ENCODE measurements at places on chromosomes 7 and 10.

DNA sequence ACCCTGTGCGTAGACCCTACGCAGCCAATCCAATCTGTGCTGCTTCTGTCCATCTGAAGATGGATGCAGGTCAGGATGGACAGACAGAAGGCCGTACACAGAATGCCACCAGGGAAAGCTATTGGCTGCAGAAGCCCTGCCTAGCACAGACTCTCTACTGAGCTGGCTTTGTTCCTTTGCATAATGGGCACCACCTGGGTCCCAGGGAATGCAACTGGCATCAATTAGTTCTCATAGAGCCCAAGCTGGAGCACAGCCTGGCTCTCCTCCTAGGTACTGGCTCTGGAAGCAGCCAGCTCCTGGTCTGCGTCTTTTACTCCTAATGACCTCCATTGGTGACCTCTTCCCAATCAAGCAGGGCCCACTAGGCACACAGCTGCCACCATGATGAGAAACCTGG is 26.8 kb upstream of the CACUL1 start:
- DNase-seq = no peak

- DNase-seq = no peak
Measured at GRCh38 chr7:152178405-152179058, 153.1 kb downstream of the GALNT11 start.

- no peak for DNase-seq
Measured at GRCh38 chr10:59068581-59069191, 107.8 kb upstream of the PHYHIPL start.

- no peak for DNase-seq
Measured at GRCh38 chr10:16470747-16471146, 33.9 kb downstream of the PTER start.

DNA sequence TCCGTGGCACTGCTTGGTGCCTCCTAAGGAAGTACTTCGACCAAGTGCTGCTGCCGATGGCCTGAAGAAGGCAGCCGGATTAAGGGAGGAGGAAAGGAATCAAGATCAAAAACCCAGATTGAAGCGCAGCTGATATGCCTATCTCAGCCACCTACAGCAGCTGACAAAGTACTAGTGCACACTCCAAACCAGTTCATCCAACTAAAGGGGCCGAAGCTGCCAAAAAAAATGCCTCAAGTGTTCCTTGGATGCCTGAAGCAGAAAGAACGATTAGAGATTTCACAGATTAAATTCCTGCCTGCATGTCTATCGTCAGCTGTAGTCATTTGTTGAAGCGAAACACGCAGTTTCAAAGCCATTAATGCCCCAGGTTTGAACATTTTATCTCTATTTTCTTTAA is 65.7 kb downstream of the TNRC18 start:
- no peak for DNase-seq

- no peak for DNase-seq
Measured at GRCh38 chr7:55488804-55489340, 83.4 kb downstream of the VOPP1 start.

DNA sequence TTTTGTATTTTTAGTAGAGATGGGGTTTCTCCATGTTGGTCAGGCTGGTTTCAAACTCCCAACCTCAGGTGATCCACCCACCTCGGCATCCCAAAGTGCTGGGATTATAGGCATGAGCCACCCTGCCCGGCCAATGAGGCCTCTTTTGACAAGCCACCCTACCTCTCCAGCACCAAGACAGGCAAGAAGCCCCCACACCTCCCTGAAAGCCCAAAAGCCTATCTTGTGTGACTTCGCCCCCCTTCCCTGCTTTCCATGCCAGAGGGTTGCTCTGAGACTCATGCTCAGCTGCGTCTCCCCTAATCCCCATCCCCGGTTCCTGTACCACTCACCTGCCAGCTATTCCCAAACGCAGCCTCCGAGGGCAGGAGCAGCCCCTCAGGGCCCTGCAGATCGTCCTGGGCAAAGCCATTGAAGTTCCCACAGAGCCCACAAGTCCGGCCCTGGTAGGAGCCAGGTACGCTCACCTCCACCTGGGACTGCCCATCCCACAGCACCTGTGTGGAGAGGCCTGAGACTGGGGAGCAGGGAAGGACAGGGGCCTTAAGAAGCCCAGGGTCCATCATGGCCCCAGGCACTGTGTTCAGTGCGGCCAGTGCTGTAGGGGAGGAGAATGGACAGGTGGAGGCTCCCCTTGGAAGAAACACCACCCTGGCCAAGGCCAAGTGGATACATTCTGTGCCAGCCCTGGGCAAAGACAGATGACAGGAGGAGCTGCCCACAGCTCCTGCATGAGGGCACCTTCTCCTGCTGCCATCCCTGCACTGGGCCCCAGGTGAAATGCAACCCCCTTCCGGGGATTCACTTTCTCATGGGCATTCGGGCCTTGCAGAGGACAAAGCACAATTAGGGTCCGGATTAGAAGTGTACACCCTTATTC is 15.8 kb downstream of the ATP6V1F start:
- DNase-seq = peak; percentile 7

- no peak for DNase-seq
Measured at GRCh38 chr7:28018856-28019465, 161.6 kb downstream of the JAZF1 start.

- no peak for DNase-seq
Measured at GRCh38 chr10:132373241-132373955, 23.6 kb upstream of the PWWP2B start.

GRCh38 chr10:100824886-100825285 is 79.5 kb downstream of the PAX2 start:
- DNase-seq = no peak

Data from WTC11 (cell line).